Lower lobe of right lung (tissue), 2 donors: ENCODE measurements at places on chromosomes 5 and 9. TPM values are rescaled to one million over a fixed set of nuclear protein-coding genes. Genes with fewer than 3 reads are reported as not detected.

Gene BAAT
- total RNA-seq = not detected

Gene ZFR
- total RNA-seq = 53.8 TPM

GRCh38 chr9:118984607-118985006 lies 384.6 kb downstream of the BRINP1 start:
- H3K27me3 ChIP-seq = no peaks in the 10 kb centered on the region
- no peak for DNase-seq
- H3K4me1 ChIP-seq = no peaks in the 10 kb centered on the region

- no peaks in the 10 kb centered on the region for H3K36me3 ChIP-seq
- H3K27ac ChIP-seq = no peak overlapping the region
- DNase-seq = no peak
Observed at GRCh38 chr5:9533562-9534364, 12.1 kb downstream of the SEMA5A start.

DNA sequence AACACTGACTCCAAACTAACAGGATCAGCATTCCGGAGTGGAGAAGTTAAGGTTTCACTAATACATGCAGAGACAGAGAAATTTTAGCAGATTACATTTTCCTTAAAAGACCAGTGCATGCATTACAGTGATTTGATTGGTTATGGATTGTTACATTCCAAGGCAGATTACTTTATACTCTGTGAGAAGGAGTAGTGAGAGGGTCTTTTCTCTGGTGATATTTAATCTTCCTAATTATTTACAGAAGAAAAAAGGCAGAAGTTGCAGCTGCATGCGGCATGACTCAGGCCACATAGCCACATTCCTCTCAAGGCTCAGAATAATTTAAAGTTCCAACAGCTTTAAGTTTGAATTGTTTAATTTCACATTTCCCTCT lies 53.0 kb upstream of the PDZD2 start:
- H3K4me3 ChIP-seq = no peak overlapping the region
- no peak overlapping the region for H3K27ac ChIP-seq
- H3K4me1 ChIP-seq = no peaks in the 10 kb centered on the region
- no peaks in the 10 kb centered on the region for H3K36me3 ChIP-seq
- no peaks in the 10 kb centered on the region for H3K27me3 ChIP-seq

GRCh38 chr5:142974409-142974808 lies 204.2 kb downstream of the ARHGAP26 start:
- H3K27ac ChIP-seq = no peak overlapping the region
- no peaks in the 10 kb centered on the region for H3K36me3 ChIP-seq
- H3K4me1 ChIP-seq = peaks cover 48% of the 10 kb centered on the region

- no peaks in the 10 kb centered on the region for H3K36me3 ChIP-seq
- DNase-seq = no peak
- H3K4me3 ChIP-seq = no peak overlapping the region
- H3K27me3 ChIP-seq = no peaks in the 10 kb centered on the region
- no peak overlapping the region for H3K27ac ChIP-seq
Observed at GRCh38 chr5:128791312-128791711, 174.0 kb upstream of the SLC27A6 start.

DNA sequence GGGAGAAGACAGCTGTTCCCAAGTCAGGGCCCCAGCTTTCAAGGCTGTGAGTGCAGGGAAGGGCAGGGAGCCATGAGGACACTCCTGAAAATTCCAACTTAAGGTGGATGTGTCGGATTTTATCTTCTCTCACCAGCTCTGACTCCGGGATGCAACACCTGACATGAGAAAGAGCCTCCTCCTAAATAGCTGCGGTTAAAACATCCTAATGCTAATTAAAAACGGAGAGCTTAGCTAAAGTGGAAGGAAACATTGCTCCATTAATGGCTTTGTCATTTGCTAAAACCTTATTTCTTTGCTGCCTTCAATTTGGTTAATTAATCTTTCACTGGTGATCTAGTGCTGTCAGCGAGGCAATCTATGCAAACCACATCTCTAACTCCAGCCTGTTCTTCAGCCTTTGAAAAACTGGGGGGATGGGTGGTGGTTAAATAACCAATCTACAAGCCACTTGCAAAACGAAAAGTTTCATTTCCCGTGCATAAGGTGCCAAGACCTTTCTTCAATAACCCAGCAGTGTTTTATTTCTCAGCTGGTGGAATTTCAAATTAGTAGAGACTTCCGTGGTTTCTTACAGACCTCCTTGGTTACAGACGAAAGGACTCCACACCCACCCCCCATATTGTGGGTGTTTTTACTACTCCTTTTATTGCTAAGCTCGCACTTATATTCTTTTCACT lies 379.6 kb downstream of the MLLT3 start:
- H3K27me3 ChIP-seq = no peaks in the 10 kb centered on the region
- no peaks in the 10 kb centered on the region for H3K36me3 ChIP-seq
- H3K4me3 ChIP-seq = no peak overlapping the region
- H3K27ac ChIP-seq = no peak overlapping the region
- no peak for DNase-seq

Gene NIM1K
- 4.8 TPM for total RNA-seq

- peak overlapping the region; percentile 96 for H3K27ac ChIP-seq
- H3K4me3 ChIP-seq = peak overlapping the region; percentile 84
- H3K4me1 ChIP-seq = peaks cover 41% of the 10 kb centered on the region
- H3K36me3 ChIP-seq = peaks cover 38% of the 10 kb centered on the region
- H3K27me3 ChIP-seq = no peaks in the 10 kb centered on the region
- DNase-seq = no peak
Observed at GRCh38 chr5:43121913-43122484, 1.3 kb downstream of the ZNF131 start.

- no peak for DNase-seq
- H3K4me3 ChIP-seq = no peak overlapping the region
- H3K27ac ChIP-seq = no peak overlapping the region
- H3K27me3 ChIP-seq = no peaks in the 10 kb centered on the region
- H3K36me3 ChIP-seq = no peaks in the 10 kb centered on the region
- H3K4me1 ChIP-seq = peaks cover 11% of the 10 kb centered on the region
Observed at GRCh38 chr5:50727149-50727496, 60.7 kb downstream of the PARP8 start.

DNA sequence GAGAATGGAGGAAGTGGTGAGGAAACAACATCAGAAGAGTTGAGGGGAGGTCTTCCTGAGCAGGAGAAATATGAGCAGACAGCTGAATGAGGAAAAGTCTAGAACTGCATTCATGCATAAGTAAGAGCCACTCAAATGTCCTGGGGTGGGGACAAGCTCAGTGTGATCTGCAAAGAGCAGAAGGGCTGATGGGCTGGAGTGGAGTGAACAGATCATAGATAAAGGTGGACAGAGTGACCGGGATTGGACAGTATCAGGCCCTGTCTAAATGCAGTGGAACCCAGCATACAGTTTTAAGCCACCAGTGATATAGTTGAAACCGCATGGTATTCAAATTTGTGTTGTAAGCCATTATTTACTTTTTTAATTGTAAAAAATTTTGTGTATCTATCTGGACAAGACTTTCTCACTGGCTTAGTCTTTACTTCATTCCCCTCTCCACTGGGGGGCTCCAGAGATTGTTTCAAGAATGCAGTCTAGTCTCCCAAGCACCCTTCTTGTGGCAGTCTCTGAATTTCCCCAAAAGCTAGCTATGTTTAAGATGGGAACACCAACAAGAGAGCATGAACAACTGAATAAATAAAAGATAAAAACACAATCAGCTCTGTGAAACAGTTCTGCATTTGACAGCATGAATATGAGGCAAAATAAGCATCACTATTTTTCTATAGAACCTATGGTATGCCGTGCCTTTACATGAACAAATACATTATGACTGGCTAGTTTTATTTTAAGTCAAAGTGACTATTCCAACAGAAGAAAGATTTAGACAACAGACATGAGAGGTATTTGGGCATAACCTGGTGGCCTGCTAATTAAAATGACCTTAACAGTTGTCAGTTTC lies 10.7 kb upstream of the STK32A start:
- H3K4me3 ChIP-seq = no peak overlapping the region
- H3K27ac ChIP-seq = no peak overlapping the region
- H3K4me1 ChIP-seq = no peaks in the 10 kb centered on the region

- no peaks in the 10 kb centered on the region for H3K4me1 ChIP-seq
- no peaks in the 10 kb centered on the region for H3K36me3 ChIP-seq
- H3K27me3 ChIP-seq = no peaks in the 10 kb centered on the region
- DNase-seq = no peak
Observed at GRCh38 chr5:127203818-127204217, 86.8 kb upstream of the MEGF10 start.

Gene IL7R
- 168 TPM for total RNA-seq

GRCh38 chr9:37442556-37442955 lies 20.1 kb downstream of the GRHPR start:
- no peaks in the 10 kb centered on the region for H3K27me3 ChIP-seq
- H3K27ac ChIP-seq = no peak overlapping the region
- H3K36me3 ChIP-seq = peaks cover 64% of the 10 kb centered on the region
- no peak overlapping the region for H3K4me3 ChIP-seq

- H3K27me3 ChIP-seq = no peaks in the 10 kb centered on the region
- H3K4me1 ChIP-seq = no peaks in the 10 kb centered on the region
- no peak for DNase-seq
- H3K27ac ChIP-seq = no peak overlapping the region
- H3K4me3 ChIP-seq = no peak overlapping the region
Observed at GRCh38 chr5:13766236-13766635, 178.3 kb downstream of the DNAH5 start.

Gene DDX31
- 14.1 TPM for total RNA-seq

DNA sequence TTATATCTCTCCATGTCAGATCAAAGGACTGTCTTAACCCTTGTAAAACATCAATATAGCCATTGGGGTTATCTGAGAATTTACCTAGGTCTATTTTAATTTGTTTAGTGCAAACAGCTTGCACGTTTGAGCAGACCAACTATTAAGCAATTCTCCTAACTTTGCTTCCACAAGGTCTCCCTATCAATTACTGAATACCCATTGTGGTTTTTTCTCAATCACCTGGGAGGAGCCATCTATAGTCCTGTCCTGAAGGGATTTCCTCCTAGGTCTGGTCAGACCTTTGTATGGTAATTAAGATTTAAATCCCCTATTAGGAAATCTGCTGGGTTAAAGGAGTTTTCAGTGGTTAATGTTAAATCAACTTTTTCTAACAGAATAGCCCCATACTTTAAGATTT lies 48.9 kb upstream of the S1PR3 start:
- H3K36me3 ChIP-seq = no peaks in the 10 kb centered on the region
- no peak for DNase-seq
- H3K4me1 ChIP-seq = no peaks in the 10 kb centered on the region
- H3K27ac ChIP-seq = no peak overlapping the region

Gene PPP2CA
- 96.9 TPM for total RNA-seq

Gene LECT2
- total RNA-seq = not detected

Gene GRXCR2
- not detected for total RNA-seq

DNA sequence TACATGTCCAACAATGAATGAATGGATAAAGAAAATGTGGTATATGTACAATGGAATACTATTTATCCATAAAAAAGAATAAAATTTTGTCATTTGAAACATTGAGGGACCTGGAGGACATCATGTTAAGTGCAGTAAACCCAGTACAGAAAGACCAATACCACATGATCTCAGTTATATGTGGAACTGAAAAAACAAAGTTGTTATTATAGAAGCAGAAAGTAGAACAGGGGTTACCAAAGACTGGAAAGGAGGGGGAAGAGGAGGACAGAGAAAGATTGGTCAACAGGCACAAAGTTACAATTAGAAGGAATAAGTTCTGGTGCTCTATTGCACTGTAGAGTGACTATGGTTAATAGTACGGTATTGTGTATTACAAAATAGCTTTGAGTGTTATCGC lies 233.8 kb downstream of the SEMA6A start:
- H3K4me3 ChIP-seq = no peak overlapping the region
- no peaks in the 10 kb centered on the region for H3K27me3 ChIP-seq
- no peak for DNase-seq
- no peak overlapping the region for H3K27ac ChIP-seq
- H3K36me3 ChIP-seq = no peaks in the 10 kb centered on the region

- no peak for DNase-seq
- H3K4me1 ChIP-seq = peaks cover 42% of the 10 kb centered on the region
- H3K27ac ChIP-seq = no peak overlapping the region
- no peak overlapping the region for H3K4me3 ChIP-seq
- no peaks in the 10 kb centered on the region for H3K27me3 ChIP-seq
Observed at GRCh38 chr5:67031692-67032091, 164.9 kb downstream of the CD180 start.

Gene HK3
- total RNA-seq = 61.2 TPM

GRCh38 chr9:7103367-7103766 lies 345.6 kb downstream of the KDM4C start:
- H3K36me3 ChIP-seq = peaks cover 22% of the 10 kb centered on the region
- H3K27me3 ChIP-seq = no peaks in the 10 kb centered on the region
- H3K27ac ChIP-seq = no peak overlapping the region
- no peak for DNase-seq

Gene CARTPT
- total RNA-seq = not detected

- H3K36me3 ChIP-seq = no peaks in the 10 kb centered on the region
- no peak for DNase-seq
Observed at GRCh38 chr5:78823196-78823595, 161.9 kb downstream of the ARSB start.

DNA sequence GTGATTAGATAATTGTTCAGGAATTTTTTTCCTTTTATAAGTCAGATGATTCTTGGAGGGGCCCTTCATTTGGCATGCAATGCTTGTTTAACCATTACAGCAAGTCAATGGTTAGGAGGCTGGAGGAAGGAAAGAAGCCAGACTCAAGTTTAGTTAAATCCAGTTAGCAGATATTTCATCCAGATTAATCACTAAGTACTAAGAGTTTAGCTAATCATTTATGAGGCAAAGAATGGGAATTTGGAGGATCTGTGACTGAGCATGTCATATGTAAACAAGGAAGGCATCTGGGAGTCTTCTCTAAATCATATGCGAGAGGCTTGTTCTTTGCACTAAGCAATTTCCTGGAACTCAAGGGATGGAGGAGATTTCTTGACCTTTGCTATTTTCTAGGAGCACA lies 145.3 kb upstream of the SGCD start:
- no peak overlapping the region for H3K27ac ChIP-seq
- H3K4me3 ChIP-seq = no peak overlapping the region
- no peaks in the 10 kb centered on the region for H3K27me3 ChIP-seq
- DNase-seq = no peak

DNA sequence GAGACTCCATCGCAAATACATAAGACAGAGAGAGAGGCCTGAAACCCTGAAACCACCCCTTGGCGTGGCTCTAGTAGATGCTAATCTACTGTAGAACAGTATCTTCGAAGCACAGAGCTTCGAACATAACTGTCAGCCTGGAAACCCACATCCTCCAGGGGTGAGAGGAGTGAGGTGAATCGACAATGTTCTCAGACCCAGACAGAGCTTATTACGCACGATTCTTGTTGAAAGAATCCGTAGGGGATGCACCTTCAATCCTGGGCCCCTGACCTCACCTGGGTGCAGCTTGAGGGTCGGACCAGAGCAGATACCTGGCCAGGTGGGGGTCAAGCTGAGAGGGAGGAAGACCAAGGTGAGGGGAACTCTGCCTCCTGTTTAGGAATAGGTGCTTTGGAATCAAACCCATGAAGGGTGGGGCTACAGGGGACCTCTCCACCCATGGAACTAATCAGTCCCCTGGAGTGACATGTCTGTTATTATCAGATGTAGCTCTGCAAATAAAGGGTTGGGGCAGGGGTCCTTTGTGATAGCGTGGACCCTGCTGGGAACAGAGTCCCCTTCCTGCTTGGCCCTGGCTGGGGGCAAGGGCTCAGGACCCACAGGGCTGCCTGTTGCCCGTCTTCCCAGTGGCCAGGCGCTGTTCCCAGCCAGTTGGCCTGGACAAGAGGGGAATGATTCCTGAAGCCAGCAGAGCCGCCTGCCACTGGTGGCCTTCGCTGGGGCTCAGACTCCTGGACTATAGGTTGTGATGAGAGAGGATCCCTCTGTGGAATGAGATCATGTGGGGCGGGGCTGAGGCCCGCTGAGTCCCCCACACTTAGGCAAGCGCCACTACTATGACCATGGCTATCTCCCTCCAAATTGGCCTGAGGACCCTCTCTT lies 41.2 kb downstream of the DBH start:
- peak; percentile 20 for DNase-seq
- no peaks in the 10 kb centered on the region for H3K36me3 ChIP-seq
- H3K4me3 ChIP-seq = no peak overlapping the region
- H3K27me3 ChIP-seq = no peaks in the 10 kb centered on the region
- H3K27ac ChIP-seq = no peak overlapping the region

Gene INIP
- total RNA-seq = 21.0 TPM
